ENCODE measurements at places on chromosomes 6 and 20.

- no peak for DNase-seq
These were observed 71.2 kb upstream of the PTPN1 start for GRCh38 chr20:50438986-50439407.

- DNase-seq = no peak
These were observed 346.7 kb downstream of the CDH26 start for GRCh38 chr20:60304931-60305330.

DNA sequence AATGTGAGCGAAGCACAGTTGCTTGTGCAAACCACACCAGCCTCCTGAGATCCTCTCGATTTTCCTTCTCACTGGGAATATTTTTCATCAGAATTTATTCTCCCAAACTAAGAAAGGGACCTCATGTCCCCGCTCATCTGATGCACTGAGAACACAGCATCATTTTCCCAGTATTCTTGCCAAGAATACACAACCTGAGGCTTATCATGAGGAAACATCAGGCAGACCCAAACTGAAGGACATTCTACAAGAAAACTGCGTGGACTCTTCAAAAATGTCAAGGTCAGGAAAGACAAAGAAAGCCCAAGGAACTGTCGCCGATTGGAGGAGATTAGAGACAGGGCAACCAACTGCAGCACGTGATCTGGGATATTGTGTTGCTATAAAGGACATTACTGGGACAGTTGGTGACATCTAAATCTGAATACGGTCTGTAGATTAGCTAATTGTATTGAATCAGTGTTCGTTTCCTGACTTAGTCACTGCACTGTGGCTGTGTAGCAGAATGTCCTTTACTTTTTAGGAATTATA is 72.3 kb downstream of the SNX5 start:
- no peak for DNase-seq

DNA sequence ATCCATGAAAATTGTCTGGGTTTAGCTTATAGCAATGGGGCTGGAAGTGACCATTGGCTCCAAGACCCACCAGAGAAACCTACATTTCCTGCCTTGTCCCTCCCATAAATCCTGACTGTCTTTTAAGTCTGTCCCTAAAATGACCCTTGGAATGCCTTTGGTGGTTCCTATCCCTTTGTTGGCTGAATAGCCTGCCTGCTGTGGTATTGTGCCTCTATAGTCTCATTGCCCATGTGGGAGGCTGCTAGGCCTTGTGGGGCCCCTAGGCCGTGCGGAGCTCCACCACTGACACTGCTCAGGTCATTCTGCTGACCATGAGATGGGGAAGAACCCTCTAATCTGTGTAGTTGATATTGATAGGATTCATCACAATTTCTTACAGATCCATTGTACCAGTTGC is 43.3 kb downstream of the SCP2D1 start:
- DNase-seq = no peak

GRCh38 chr6:107665382-107665781 is 158.7 kb downstream of the SCML4 start:
- no peak for DNase-seq

- no peak for DNase-seq
These were observed 176.2 kb upstream of the AHI1 start for GRCh38 chr6:135673501-135674309.

- no peak for DNase-seq
These were observed 10.8 kb downstream of the ACTR5 start for GRCh38 chr20:38759106-38759505.

DNA sequence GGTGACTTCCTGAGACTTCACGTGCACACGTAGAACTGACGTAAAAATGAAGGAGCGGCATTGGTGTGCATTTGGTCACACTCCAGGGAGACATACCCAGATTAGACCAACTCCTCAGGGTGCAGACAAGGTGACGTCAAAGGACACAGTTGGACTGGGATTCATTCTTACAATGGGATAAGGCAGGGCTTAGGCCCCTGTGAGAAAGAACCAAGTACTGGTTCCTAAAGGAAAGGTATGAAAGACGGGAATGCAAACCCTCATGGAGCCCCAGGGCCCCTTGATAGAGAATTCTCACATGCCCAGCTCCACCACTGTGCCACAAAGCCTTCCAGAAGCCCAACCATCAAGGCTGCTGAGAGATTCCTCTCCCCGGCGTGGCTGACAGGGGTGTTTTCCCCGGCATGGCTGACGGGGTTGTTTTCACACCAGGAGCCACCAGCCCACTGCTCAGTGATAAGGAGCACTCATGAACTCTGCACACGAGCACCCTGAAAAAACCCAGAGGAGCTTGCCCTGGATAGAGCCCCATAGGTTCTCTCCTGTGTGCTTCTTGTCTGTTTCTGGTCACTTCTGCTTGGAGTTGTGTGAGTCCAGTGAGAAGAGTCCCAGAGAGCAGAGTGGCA is 90.1 kb downstream of the CAP2 start:
- DNase-seq = no peak

- DNase-seq = no peak
These were observed 1.2 kb upstream of the ULBP2 start for GRCh38 chr6:149940672-149940982.

GRCh38 chr6:5850848-5851255 is 155.9 kb downstream of the NRN1 start:
- no peak for DNase-seq

GRCh38 chr6:140744659-140745320 is 1370.3 kb upstream of the CITED2 start:
- no peak for DNase-seq

DNA sequence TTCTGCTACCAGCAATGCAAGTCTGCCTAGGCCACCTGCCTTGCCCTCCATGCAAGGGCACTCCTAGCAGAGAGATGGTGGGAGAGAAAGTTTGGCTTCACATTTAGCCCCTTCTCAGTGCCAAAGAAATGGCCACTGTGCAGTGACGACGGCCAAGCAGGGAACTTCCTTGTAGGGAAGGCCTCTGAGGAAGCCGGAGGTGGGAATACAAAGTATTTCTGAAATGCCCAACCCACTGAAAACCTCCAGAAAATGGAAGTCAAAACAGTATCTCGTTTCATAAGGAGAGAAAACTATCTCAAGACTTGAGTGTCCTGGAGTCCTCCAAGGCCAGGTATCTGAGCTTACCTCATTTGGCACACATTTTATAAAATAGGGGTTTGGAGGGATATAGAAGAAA is 42.7 kb downstream of the JAG1 start:
- DNase-seq = no peak

- DNase-seq = no peak
These were observed 63.5 kb downstream of the VTA1 start for GRCh38 chr6:142210606-142211005.

GRCh38 chr6:43713643-43714310 is 26.2 kb upstream of the MRPS18A start:
- DNase-seq = no peak

- DNase-seq = no peak
These were observed 32.1 kb upstream of the ID4 start for GRCh38 chr6:19805129-19805481.

DNA sequence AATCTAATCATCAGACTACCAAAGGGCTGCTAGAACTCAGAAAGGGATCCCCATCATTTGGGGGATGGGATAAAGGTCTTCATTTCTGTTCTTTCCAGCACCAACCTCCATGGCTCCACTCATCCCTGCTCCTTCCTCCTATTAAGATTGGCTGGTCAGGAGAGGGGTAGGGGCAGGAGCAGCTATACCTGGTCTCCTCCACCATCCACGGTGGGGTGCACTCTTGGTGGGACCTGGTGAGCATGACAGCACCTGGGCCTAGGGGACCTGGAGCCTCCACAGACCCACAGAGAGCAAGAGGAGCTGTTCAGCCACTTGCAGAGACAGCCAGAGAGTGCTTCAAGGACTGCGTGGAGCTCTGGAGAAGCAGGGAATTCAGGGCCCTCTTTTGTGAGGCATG is 6.1 kb upstream of the ULBP2 start:
- no peak for DNase-seq

DNA sequence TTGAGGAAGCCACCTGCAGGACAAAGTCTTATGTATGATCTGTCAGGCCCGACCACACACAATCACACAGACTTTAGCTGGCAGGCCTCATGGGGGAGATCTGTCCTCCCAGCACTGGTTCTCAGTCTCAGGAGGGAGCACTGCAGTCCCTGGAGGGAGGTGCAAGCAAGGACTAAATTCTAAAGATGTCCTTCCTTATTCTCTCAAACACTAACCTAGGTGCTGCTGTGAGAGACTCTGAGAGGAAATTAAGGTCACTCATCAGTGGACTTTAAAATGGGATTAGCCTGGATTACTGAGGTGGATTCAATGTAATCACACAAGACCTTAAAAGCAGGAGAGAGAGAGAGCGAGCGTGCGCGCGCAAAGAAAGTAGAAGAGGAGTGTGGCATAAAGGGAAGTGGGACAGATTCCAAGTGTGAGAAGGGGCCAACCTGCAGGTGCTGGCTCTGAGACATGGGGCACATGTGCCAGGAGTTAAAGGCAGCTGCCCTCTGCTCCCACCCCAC is 14.3 kb downstream of the GLO1 start:
- no peak for DNase-seq

- DNase-seq = no peak
These were observed 641.6 kb downstream of the HACE1 start for GRCh38 chr6:104218116-104218515.

DNA sequence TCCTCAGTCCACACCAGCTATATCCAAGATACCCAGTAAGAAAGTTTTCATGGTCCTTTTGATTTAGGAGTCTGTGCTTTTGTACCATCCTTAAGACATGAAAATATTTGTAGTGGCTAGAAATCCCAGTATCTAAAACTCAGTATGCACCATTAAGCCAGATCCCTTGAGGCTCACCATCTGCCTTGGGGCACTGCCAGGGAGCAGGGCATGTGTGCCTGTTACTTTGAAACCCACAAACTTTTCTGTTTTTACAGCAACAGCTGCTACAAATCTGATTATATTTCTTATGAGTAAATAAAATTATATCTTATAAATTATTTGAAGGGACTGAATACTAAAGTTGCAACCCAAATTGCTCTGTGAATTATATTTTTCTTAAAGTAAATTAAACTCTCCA is 290.5 kb upstream of the MANEA start:
- no peak for DNase-seq

DNA sequence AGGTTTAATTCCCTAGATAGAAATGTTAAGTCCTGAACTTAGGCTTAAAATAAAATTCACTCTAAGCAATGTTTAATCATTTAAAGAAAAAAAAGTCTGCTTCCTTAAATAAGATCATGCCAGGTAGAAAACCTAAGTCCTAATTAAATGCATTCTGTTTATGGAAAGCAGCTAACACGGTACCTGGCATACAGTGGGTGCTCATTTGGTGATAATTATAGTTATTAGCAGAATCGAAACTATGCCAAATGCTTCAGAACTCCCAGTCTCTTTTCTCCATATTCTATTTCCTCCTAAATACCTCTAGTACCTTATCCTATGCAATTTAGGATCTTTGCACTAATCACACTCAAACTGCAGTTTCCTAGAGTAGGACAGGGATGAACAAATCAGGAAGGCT is 331.8 kb downstream of the EPHA7 start:
- DNase-seq = no peak

DNA sequence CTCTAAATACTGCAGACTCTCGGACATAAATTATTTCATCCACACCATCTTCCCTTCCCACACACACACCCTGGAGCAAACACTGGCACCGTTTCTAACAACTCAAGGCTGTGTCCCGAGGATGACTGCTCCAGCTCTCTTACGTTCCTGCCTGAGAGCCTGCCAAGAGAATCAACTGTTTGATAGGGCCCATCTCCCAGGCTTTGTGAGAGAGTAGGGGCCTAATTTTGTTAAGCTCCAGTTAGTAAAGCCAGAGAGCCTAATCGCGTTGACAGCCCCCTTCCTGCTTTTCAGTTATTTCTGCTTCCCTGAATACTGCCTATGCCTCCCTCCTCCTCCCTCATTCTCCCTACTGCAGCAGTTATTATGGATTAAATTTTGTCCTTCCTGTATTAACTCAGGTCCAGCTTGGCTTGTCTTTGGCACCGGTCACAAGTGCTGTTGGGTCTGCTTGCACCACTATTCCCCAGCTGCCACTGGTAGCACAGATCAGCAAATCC is 118.1 kb upstream of the TMEM181 start:
- peak; percentile 17 for DNase-seq

GRCh38 chr6:107460083-107460631 is 793 bp upstream of the PDSS2 start:
- no peak for DNase-seq

DNA sequence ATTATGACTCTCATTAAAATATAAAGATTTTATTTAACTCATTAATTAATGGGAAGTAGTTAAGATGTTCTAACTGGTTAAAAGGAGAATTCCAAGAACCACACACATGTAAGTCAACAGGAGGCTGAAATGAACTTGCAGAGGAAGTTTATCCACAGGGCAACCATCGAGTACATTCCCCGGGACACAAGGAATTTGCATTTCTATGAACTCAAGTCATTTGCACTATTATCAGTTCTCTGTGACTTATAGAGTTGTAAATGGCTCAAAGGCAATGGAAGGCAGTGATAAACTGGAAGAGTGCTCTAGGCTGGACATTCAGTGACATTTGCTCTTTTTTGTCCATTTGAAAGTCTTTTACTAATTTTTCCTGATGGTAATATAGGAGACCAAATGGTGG is 97.4 kb downstream of the SNX5 start:
- no peak for DNase-seq

- no peak for DNase-seq
These were observed 220.8 kb upstream of the FOXA2 start for GRCh38 chr20:22805219-22805618.

DNA sequence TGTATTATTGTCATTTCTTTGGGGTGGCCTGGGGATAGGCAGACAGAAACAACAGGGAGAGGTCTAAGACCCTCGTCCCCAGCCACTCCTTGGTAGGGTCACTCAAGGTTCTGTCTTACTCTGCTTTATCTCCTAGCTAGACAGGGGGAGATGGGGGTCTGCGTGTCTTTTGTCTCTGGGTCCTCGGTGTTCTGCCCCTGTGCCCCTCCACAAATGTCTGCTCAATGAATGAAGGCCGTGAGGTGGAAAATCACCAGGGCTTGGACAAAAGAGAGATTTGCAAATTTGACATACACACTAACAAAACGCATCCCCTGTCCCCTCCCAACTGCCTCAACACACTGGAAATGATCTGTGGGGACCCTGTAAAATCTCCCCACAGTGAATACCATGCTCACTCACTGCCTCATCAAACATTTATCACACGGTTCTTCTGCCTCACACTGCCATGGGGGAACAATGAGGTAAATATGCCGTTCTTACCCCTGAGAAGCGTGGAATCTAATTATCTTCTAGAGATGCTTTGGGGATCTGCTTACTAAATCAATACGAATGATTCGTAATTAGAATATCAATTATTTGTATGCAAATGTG is 13.2 kb upstream of the VAPB start:
- DNase-seq = no peak

- DNase-seq = no peak
These were observed 36.3 kb downstream of the SLC52A3 start for GRCh38 chr20:731891-732560.

DNA sequence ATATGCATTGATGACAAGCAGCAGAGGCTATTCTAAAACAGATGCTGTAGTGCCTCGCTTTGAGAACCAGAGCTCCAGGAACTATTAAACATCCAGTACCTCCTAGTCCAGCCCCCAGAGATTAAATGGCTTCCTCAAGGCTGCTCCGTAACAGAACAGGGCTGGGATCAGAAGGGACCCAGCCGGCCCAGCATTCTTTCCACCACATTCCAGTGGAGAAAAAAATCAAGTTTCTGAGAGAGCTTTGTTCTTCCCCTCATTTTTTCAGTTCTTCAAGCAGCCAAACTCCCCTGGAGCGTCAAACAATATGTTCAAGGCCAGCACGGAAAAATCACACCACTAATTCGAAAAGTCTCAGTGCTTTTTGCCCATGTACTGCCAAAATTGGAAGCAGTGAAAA is 5.8 kb upstream of the STMND1 start:
- no peak for DNase-seq

Data from NCI-H1092 (cell line).